Posterior cingulate gyrus (tissue), 11 donors: ENCODE measurements at places on chromosomes 13 and 19.

GRCh38 chr13:33251131-33251661 is 34.4 kb downstream of the STARD13 start:
- no peak for DNase-seq

- DNase-seq = peak; percentile 78
Observed at GRCh38 chr19:39406656-39407409, at the start of gene ZFP36. ZFP36 (plus strand) TSS chr19:39406847; CDS start chr19:39406905, 58 bp downstream.

DNA sequence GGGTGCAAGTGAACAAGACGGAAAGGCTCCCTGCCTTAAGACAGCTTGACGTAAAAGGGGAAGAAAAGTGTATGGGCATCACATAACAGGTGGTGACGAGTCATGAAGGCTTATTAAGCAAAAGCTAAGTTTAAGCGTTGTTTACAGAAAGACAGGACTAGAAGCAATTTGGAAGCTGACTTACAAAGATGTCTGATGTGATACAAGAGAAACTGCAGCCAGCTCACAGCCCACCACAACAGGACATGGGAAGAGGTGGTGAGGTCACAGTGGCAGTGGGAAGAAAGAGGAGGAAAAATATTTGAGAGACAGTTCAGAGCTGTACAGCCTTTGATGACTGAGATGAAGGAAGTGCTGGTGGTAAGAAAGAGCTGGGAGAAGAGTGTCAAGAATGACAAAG is 181.6 kb downstream of the KLF12 start:
- DNase-seq = no peak

DNA sequence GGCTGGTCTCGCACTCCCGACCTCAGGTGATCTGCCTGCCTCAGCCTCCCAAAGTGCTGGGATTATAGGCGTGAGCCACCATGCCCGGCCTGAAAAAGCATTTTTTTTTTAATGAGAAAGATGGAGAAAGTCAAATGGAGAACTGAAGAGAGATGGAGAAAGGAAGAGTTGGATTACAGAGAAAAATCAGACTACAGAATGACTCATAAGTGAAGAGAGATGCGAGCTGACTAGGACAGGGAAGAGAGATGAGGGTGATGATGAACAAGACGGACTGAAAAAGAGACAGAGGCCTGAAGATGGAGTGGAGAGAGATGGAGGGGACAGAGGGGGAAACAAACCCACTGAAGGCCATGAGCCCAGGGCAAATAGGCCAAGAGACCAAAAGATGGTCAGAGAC is 1.5 kb downstream of the DHX34 start:
- no peak for DNase-seq
